Esophagus squamous epithelium (tissue), 5 donors: ENCODE measurements at places on chromosomes 16 and 17.

GRCh38 chr17:6073620-6074019, 3.4 kb downstream of the WSCD1 start:
- DNase-seq: no peak

DNA sequence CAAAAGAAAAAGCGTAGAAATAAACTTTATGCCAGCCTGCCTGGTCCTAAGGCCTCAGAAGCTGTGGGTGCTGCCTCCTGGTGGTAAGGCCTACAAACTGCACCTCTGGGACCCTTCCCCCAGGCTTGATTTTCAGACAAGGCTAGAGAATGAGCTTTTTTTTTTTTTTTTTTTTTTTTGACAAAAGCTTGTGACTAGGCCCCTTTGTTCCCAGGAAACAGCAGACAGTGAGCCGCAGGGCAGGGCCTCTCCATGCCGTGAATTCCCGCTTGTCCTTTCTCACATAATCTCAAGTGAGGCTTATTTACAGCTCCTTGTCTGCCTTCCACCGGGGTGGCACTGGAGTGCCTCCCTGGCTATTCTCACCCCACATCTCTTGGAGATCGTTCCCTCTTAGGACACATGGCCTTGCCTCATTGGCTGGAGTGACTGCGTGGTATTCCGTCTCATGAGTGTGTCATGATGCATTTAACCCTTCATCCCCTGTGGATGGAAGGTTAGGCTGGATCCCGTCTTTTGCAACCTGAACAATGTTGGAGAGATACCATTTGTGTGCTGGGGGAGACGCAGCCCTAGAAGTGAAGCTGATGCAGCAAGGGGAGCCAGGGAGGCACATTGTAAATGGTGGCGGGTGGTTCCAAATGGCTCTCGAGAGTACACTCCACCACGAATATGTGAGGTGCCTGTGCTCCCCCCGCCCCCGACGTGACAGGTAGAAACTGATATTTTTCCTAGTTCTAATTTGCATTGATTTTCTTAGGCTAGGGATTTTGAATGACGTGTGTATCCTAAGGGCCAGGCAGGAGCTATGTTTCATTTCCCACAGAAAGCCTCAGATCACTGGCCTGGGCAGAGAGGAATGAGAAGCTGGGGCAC, 49.6 kb downstream of the USP22 start:
- no peak for DNase-seq

DNA sequence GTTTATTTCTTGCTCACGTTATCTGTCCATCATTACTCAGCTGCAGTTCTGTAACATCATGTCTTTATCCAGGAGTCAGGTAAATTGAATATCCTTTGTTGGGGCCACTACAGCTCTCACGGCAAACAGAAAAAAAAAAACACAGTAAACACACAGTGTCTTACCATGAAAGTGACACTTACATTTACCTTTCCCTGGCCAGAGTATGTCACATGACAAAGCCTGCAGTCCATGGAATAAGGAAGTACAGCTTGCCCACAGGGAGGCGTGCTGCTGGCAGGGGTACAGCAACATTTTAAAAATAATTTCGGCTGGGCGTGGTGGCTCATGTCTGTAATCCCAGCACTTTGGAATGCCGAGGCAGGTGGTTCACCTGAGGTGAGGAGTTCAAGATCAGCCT, 85.7 kb upstream of the HS3ST4 start:
- DNase-seq: no peak

DNA sequence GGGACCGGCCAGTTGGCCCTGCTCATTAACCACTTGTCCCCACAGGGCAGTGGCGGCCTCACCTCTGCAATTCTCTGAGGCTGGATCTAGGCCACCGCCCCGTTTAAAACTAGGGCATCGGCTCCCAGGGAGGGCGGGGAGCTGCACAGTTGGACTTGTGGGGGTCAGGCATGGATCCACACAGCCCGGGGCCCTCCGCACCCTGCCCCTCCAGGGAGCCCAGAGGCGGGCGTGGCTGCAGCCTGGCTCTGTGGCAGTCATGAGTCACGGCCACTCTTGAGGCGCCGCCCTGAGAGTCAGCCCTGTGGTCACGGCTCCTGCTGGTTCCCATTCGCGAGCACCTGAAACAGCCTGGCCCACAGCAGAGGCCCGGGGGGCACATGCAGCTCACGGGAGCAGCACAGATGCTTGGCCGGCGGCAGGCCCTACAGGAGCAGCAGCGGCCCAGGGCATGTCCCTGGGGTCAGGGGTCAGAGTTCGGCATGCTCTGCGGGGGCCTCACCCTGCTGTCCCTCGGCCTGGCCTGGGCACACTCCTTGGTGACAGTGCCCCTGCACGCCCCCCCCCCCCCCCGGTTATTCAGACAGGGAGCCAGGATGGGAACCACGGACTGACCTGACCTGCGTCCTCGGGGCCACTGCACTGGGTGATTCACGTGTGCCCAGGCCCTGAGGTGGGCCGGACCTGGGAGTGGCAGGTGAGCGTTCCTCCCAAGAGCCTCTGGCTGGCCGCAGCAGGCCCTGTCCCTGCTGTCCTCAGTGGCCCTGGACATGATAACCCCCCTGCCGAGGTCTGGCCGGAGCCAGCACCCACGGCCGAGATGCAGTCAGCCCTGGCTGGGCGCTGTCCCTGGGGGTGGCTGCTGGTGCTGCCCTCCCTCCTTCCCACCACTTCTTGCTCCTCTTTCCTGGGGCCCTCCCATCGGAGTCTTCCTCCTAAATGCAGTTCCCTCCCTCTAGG, 8.2 kb downstream of the CAPN15 start:
- DNase-seq: no peak

DNA sequence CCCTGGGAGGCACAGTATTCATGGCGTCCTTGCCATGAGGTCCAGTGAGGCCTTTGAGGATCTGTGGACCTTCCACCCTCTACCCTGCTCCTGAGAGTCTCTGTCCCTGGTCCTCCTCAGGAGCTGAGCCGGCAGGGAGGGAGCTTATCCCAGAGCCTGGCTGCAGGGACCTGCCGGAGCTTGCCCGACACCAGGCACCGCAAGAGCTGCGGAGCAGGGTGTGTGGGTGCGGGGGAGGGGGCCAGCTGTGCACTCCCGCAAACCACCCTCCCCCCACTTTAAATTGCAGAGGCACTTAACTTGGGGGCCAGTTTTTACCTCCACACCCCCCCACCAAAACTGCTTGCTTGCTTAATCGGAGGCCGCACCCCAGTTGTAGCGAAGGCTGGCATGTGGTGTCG, 609 bp upstream of the ZNF750 start:
- DNase-seq: no peak

DNA sequence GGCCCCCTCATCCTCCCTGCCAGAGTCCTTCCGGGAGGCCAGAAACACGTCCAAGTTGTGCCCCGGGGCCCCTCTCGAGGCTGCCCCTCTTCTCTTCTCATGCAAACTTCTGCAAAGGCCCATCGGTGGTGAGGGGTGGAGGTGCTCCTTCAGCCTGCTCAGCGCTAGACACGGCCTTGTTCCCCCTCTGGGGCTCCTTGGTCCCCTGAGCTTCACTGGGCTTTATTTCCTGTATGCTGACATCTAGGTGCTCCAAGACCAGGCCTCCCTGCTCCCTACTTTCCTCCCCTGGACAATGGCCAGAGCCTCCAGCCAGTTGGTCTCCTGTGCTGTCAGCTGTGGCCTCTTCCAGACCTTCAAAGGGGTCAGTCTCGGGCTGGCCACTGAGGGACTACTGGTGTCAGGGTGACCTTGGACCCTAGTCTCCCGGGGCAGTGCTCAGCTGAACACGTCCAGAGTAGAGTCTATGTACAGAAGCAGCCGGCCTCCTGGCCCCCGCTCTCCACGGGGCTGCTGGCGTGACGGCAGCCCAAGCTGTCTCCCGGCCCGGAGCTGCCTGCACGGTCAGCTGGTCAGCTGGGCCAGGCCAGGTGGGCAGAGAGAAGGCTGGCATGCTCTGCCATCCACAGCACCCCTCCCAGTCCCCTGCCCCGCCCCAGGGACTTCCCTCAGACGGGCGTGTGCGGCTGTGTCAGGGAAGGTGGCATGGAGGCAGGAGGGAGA, 1.7 kb upstream of the PRR35 start:
- DNase-seq: no peak

GRCh38 chr16:80599466-80599865, 58.7 kb downstream of the DYNLRB2 start:
- DNase-seq: no peak

- no peak for DNase-seq
Measured at GRCh38 chr16:21704733-21705132, 41.0 kb downstream of the OTOA start.

- DNase-seq: no peak
Measured at GRCh38 chr16:87436225-87437172, 44.4 kb downstream of the MAP1LC3B start.

DNA sequence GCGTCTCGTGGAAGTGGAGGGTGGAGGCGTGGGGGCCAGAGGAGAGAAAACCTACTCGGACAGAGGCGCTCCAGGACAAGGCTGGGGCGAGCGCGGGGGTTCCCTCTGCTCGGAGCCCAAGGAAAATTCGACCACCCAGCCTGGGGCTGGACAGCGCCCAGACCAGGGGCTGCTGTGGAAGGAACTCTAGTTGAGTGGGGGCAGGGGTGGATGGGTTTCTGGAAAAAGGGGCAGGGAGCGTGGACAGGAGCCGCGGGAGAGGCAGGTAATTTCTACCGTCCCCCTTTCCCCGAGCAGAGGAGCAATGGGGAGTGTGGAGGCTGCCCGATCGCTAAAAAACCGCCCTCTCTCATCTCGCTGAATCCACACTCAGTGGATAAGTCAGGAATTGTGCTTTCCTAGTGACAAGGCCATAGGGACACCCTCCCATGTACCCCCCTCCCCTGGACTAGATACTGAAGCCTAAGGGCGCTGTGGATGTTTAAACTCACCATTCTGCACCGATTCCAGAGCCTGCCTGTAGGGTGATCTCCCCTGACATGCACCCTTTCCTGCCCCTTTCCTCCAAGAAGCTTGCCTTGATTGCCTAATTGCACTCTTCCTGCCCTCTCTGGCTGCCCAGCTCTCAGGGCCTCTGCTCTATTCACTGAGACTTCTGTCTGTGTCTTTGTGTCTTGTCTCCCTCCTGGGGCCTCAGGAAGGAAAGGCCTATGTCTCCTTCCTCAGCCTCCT, 90.7 kb upstream of the TMEM97 start:
- no peak for DNase-seq

DNA sequence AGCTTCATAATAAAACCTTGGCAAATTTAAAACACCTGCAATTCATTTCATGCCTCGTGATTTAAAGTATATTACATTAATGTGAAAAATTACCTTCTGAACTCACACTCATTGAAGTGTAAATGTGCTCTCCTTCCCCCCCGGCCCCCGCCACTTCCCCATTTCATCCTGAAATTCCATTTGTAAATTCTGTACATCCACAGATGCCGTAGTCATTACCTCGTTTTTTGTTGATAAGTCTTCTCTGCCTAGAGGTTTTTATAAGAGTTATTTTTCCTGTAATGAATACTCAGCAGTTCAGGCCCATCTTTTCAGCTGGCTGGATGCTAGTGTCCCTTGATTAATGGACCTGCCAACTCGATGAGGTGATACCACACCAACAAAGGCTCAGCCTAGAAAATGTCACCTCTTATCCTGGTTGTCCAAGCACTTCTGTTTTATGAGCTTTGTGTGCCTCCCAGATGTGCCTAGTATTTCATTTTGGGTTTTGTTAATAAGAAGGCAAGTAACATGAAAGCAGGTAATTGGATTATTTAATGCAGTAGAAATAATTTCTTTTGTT, 64.8 kb upstream of the KIFC3 start:
- no peak for DNase-seq

GRCh38 chr17:41054025-41054424, 1.0 kb downstream of the KRTAP2-2 start:
- DNase-seq: no peak

DNA sequence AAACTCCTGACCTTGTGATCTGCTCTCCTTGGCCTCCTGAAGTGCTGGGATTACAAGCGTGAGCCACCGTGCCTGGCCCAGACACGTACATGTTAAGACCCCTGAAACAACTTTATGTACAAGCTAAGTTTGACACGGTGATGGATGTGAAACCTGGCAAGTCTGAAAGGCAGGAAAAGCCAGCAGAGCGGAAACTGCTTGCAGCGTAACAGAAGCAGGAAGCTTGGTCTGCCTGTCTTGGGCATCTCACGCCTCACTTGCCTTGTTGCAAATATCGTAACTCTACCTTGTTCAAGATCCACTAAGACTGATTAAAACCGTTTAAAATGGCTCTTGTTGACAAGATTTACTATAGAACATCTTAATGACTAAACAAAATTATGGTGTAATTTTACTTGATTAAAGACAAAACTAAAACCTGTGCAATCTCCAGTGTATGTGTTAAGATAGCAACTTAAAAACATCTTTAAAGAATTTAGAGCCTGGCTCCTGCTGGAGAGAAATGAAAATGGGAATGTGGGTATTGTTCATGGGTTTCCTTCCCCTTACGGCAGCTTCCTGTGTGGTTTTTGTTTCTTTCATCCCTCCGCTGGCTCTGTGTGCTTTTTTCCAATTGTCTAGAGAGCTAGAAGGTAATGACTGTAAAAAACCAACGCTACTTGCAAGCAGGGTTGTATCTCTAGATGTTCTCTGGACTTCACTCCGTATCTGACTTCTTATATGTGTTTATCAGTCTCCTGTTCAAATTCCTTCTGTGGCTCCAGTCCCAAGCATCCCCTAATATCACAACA, 477.6 kb downstream of the XYLT1 start:
- no peak for DNase-seq

DNA sequence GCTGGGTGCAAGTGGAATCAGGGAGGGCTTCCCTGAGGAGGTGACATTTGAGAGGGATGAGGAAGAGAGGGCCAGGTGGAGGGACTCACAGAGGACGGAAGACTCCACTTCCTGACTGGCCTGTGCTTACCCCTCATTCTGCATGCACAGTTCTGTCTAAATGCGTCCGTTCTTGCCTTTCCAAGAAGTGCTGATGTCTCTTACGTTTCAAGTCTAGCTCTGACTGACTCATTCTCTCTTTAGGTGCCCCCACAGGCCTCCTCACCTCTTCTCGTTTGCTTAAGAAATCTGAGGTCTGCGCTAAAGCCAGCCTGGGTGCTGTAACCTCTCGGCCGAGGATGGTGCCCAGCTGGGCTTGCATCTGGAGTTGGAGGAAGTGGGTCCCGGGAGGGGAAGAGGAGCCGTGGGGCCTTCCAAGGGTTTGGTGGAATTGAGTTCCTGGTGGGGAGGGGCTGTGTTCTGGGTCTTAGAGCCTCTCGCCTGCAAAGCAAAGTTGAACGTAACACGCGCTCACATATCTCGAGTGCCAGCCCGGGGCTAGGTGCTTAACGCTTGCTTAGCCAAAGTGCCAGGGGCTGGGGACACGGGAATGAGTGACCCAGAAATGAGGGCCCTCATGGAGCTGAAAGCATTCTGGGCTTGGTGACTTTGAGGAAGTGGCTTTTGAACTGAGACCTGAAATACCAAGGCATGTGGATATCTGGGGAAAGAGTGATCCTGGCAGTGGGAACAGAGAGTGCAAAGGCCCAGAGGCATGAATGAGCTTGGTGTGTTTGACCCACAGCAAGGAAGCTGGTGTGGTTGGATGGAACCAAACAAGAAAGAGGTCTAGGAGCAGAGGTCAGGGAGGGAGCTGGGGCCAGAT, 4.8 kb downstream of the IL4R start:
- no peak for DNase-seq

GRCh38 chr17:9845306-9845705, 19.6 kb downstream of the GLP2R start:
- no peak for DNase-seq

- DNase-seq: no peak
Measured at GRCh38 chr16:87570938-87571867, 31.1 kb upstream of the JPH3 start.

- DNase-seq: no peak
Measured at GRCh38 chr17:58783380-58783779, 27.7 kb downstream of the PPM1E start.
